Stimulated activated CD4-positive, alpha-beta T cell treated with anti-CD3 and anti-CD28 coated beads, Interleukin-1b, Interleukin-23, amount 100 ng/mL, for 1 hour (primary cell): ENCODE measurements at places on chromosomes 4 and X.

DNA sequence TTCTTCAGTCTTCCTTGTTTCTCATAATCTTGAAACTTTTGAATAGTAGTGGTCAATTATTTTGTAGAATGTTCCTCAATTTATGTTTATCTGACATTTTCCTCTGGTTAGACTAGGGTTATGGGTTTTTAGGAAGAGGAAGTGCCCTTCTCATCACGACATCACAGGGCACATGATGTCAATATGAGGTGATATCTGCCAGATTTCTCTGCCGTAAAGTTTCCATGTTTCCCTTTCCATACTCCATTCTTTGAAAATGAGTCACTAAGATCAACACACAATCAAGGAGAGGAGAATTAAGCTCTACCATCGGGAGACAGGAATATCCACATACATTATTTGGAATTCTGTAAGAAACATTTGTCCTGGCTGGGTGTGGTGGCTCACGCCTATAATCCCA, 28.4 kb downstream of the RP2 start:
- no peak for DNase-seq

DNA sequence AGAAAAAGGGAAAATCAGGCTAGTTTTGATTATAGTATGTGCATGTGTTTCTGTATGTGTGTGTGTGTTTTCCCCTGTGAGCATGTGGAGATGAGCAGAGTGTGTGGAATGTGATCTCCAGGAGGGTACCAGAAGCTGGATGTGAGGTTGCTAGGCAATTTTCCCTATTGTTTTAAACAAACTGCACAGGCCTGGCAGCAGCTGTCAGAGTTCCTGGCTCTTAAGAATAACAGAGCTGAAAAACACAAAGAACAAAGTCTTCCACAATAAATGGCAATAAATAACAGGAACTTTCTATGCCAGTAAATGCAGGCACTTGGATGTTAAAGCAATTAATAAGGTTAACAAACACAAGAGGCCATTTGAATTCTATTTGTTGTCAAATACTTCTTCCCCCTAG, 344.6 kb upstream of the CTSO start:
- DNase-seq: no peak

DNA sequence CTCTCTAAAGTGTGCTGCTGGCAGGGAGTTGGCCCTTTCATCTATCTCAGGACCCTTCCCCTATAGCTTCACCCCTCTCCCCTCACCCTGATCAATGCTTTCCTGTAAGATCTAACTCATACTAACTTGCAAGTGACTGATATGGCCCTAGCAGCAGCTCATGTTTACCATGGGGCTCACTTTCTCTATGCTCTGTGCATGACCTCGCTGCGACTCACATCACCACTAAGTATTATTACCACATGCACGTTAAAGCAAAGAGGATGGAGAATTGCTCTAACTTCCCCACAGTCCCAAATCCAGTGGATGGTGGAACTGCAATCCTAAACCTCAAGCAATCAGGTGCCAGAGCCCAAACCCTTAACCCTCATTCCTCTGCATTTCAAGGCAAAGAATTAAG, 626.6 kb downstream of the MID1IP1 start:
- DNase-seq: no peak

DNA sequence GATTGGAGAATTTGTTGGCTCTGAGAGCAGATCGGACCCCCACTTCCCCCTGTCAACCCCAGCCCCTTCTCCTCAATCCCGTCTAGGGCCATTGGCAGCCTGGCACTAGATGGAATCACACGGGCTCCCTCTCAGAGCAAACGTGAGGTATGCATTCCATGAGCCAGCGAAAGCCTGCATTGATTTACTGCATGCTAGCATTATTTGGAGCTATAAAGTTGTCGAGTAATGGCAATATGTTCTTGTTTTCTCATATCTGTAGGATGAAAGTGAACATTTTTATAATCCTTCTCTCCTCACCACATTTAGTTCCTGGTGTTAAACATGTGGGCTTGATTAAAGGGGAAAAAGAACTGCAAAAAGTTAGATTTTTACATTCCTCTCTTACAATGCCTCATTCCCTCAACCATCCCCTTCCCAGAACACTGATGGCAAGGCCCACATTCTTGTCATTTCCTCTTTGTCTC, 159.2 kb downstream of the SPRY1 start:
- DNase-seq: no peak

DNA sequence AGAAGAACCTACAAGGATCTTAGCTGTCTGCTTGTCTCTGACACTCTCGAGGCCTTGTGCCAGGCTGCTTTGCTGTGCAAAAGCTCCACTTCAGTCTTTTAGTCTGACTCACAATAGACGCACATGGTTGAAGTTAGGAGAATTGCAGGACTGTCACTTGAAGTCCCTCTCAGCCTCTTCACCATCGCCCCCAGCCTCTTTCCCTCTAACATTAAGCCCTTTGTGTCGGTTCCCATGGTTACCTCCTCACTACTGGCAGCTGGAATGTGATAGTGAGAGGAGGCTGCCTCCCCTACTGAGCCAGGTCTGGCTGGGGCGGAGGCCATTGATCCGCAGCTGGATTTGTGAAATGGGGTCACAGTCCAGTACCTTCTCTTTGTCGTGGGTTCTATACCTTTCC, 201.8 kb downstream of the SOWAHB start:
- no peak for DNase-seq

GRCh38 chrX:29044423-29045184, 457.4 kb downstream of the IL1RAPL1 start:
- no peak for DNase-seq

- no peak for DNase-seq
Measured at GRCh38 chr4:70908993-70909556, 6.9 kb downstream of the MOB1B start.

GRCh38 chrX:39063702-39064101, 262.4 kb downstream of the MID1IP1 start:
- DNase-seq: no peak

DNA sequence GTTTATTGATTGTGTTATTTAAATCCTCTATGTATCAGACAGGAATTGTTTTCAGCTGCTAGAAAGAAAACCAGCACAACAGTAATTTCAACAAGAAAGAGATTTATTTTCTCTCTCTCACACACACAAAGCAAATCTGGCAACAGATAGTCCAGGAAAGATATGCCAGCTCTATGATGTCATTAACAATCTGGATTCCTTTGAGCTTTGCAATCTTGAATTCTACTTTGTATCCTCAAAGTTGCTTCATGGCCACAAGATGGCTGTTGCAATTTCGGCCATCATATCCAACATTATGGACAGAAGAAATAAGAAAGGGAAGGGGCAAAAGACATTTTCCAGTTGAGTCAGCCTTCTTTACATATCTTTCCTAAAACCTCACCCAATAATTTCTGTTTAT, 19.8 kb upstream of the FMR1 start:
- DNase-seq: no peak

- DNase-seq: no peak
Measured at GRCh38 chr4:147704846-147705245, 20.9 kb upstream of the PRMT9 start.

- DNase-seq: no peak
Measured at GRCh38 chr4:21077967-21078366, 377.7 kb downstream of the PACRGL start.

DNA sequence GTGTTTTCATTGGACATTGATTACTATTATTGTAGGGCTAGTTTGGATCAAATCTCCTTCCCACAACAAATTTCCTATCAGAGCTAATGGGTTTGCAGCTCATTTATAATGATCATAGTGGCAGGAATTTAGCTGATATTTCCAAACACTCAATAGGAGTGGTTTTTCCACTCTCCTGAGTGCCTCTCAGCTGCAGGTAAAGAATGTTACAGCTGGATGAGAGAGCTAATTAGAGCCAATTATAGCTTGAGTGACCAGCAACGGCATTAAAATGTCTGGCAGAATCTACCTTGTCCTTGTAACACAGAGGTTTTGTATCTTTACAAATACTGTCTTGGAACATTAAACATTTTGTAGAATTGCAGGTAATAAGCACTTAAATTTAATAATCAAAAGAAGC, 602.8 kb upstream of the EPHA5 start:
- DNase-seq: no peak

DNA sequence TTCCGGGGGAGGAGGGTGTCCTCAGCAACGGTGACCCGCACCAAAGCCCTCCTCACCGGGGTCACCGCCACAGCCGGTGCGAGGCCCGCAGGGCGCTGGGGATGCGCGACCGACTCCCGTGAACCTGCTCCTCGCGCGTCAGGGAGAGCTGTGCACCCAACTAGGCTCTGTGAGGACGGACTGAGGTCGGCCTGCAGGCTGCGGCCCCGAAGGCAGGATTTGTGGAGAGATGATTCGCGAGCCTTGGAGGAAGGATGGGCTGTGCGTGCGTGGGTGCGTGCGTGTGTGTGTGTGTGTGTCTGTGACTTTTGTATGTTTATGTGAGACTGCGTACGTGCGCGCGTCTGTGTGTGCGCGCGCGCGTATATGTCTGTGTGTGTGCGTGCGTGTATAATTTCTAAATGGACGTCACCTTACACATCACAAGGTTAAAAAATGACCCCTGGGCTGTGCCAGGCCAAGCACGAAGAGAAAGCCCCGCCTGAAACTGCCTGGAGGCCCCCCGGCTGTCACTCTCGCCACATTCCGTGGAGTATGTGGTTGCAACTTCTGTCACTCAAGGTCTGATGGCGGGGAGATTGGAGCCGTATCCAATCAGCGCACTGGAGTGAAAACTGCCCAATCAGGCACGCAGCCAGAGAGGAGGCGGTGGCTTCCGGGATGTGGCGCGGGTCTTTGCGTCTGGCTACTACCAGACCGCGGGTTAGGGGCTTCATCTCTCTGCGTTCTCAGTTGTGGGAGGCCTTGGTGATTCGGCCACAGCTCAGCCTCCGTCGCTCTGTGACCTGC, at the start of gene ZNF141:
Gene ZNF141 (plus strand): TSS at position 672 of the 789 bp plus-strand sequence. CDS start 170 bp downstream, outside the sequence.
- peak; percentile 73 for DNase-seq

DNA sequence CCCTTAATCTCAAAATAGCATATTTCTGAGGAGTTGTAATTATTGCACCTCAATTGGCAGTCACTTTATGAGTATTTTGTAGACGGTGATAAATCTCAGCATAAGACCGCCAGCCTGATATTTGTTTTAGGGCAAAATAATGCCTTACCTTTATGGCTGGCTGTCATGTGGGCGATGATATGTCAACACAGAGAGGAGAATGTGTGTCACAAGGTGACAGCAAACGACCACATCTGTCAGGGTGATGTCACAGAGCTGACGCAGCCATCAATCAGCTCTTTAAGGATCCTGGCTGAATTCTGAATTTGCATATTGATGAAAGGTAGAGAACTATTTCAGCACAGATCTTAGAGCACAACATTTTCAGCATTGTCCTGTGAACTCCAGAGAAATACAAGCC, 209.7 kb downstream of the CEP135 start:
- DNase-seq: no peak

DNA sequence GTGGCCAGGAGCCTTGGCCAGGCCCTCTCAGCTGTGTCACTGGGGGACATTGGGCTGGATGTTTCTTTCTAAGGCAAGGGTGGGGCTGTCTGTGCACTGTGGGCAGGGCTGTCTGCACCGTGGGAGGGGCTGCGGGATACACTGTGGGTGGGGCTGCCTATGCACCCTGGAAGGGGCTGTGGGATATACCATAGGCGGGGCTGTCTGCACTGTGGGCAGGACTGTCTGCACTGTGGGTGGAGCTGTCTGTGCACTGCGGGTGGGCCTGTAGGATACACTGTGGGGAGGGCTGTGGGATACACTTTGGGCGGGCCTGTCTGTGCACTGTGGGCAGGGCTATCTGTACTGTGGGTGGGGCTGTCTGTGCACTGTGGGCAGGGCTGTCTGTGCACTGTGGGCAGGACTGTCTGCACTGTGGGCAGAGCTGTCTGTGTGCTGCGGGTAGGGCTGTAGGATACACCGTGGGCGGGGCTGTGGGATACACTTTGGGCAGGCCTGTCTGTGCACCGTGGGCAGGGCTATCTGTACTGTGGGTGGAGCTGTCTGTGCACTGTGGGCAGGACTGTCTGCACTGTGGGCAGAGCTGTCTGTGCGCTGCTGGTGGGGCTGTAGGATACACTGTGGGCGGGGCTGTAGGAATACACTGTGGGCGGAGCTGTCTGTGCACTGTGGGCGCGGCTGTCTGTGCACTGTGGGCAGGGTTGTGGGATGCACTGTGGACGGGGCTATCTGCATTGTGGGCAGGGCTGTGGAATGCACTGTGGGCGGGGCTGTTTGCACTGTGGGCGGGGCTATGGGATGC, 31.1 kb downstream of the ACOX3 start:
- DNase-seq: peak; percentile 26

- DNase-seq: no peak
Measured at GRCh38 chr4:112472318-112472717, 43.7 kb downstream of the NEUROG2 start.

GRCh38 chrX:32749070-32749469, 462.3 kb downstream of the DMD start:
- no peak for DNase-seq

DNA sequence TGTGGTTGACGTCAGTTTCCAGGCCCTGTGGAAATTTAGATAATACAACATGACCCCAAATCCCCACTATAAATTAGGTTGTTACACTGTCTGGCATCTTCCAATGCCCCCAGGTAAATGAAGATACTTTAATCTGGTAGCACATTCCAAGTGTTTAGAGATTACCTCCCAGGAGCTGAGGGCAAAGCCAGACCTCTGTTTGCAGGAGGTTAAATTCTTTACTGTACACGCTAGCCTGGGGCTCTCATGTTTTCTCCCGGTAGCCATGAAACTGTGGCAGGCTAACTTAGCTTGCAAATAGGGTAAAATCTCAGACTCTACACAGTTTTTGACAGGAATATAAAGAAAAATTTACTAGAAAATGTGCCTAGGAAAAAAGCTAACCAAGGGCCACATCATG, 450.0 kb downstream of the PDGFC start:
- DNase-seq: no peak

- DNase-seq: no peak
Measured at GRCh38 chr4:153638999-153639398, 45.1 kb upstream of the TLR2 start.

DNA sequence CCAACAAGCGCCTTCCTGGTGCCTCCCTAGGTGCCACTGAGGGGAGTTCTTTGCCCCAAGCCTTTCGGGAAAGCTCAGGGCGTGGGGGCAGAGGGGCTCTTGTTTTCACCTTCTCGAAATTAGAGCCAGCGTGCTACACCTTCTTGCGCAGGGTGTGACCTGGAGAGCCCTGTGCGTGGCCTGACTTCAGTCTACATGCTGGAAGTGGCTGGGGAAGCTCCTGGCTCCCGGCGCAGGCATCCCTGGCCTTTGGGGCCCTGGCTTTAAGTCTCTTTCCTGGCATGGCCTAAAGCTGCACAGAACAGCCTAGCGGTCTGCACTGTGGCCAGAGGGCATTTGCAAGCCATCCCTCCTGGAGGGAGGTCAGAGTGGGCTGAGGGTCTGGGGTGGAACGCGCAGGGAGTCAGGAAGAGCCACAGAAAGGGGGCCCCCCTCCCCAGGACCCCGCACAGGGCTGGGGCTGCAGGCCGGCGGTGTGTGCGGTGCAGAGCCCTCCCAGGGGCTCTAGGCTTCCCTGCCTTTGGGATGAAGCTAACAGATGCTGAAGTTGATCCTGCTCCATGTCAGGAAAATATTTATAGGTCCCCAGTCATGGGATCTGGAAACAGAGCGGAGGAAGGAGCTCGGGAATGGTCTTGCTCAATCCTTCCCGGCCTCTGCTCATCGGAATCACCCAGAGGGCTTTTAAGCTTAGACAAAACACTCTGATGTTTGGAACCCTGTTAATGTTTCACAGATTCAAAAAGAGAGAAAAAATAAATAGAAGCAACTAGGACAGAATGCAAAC, 781 bp upstream of the SPON2 start:
- no peak for DNase-seq

GRCh38 chrX:124033821-124034220, 72.3 kb downstream of the STAG2 start:
- DNase-seq: no peak

- DNase-seq: no peak
Measured at GRCh38 chrX:154074199-154074598, 23.3 kb downstream of the MECP2 start.
